Inflammatory macrophage treated with lipopolysaccharide for 4 hours (primary cell): ENCODE measurements at places on chromosomes 1 and 21.

DNA sequence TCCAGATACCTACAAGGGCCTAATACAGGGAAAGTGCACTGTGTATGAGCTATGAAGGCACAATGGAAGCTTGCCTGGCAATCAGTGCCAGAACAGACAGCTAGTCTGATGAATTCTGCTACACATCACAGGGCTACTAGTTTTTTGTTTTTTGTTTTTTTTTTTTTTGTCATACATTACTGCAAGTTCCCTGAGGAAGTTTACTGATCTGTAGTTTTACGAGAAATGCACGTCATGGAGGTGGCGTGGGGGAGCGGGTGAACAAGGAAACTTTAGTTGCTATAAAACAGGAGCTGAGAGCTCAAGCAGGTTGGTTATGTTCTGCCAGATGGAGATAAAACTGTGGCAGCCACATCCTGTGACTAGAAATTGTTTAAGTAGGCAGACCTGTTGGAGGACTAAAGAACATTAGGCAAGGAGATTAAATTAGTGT is 17.7 kb downstream of the PTPRC start:
- DNase-seq: peak; percentile 85

DNA sequence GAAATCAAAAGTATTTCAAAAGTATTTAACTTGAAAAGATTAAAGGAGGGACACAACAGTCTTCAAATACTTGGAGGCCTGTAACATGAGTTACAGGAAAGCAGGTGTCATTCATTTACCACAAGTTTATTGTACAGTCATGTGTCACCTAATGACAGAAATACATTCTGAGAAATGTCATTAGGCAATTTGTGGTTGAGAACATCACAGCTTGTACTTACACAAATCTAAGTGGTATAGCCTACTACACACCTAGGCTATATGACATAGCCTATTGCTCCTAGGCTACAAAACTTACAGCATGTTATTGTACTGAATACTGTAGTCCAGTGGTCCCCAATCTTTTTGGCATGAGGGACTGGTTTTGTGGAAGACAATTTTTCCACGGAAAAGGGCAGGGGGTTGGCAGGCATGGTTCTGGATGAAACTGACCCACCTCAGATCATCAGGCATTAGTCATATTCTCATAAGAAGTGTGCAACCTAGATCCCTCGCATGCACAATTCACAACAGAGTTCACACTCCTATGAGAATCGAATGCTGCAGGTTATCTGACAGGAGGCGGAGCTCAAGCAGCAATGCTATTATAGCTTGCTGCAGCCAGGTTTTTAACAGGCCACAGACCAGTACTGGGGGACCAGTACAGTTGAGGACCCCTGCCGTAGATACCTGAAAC is 25.0 kb upstream of the PHTF1 start:
- DNase-seq: peak; percentile 45

DNA sequence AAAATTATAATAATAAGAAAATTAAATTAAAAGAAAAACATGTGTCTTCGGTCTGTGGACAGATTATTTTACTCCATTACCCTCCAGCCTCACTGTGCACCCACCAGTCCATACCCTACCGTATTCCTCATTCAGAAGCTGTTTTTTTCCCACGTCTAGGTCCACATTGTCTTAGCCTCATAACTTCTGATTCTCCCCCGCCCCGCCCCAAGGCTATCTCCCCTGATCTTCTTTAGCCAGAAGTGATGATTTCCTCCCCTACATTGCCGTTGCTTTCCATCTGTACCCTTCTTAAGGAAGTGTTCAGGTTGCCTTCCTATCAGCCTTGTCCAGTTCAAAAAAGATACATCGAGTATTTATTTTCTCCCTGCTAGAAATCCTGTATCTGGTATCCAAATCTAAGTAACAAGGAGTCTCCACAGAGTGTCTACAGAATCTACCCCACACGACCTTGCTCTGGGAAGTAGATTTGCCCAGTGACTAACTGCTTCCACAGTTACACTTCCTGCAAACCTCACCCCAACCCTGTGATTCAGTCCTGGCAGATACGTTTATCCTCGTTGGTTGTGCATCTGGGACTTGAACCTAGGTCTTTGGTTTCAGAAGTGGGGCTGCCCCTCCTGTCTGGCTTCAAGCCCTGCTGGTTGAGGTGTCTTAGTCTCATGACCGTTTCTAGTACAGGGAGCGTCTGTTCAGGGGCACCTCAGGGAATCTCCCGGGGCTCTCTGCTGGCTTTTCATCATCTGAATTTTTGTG is 470.2 kb downstream of the CAMTA1 start:
- DNase-seq: no peak

GRCh38 chr1:25174730-25175612 is 57.3 kb downstream of the SYF2 start:
- no peak for DNase-seq

DNA sequence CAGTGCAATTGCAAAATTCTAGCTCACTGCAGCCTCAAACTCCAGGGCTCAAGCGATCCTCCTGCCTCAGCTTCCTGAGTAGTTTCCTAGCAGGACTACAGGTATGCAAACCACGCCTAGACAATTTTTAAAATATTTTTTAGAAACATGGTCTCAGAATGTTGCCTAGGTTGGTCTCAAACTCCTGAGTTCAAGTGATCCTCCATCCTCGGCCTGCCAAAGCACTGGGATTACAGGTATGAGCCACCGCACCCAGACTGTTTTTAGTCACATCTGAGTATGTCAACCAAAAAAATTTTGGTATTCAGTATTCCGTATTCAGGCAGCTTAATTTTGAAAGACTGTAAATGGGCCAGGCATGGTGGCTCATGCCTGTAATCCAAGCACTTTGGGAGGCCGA is 11.2 kb downstream of the TARBP1 start:
- DNase-seq: no peak
